Heart left ventricle (tissue), 16 donors: ENCODE measurements at places on chromosomes 1 and 21. TPM values are rescaled to one million over a fixed set of nuclear protein-coding genes. Genes with fewer than 3 reads are reported as not detected.

GRCh38 chr21:25572861-25573310 is 34.4 kb downstream of the MRPL39 start:
- no peak for DNase-seq

DNA sequence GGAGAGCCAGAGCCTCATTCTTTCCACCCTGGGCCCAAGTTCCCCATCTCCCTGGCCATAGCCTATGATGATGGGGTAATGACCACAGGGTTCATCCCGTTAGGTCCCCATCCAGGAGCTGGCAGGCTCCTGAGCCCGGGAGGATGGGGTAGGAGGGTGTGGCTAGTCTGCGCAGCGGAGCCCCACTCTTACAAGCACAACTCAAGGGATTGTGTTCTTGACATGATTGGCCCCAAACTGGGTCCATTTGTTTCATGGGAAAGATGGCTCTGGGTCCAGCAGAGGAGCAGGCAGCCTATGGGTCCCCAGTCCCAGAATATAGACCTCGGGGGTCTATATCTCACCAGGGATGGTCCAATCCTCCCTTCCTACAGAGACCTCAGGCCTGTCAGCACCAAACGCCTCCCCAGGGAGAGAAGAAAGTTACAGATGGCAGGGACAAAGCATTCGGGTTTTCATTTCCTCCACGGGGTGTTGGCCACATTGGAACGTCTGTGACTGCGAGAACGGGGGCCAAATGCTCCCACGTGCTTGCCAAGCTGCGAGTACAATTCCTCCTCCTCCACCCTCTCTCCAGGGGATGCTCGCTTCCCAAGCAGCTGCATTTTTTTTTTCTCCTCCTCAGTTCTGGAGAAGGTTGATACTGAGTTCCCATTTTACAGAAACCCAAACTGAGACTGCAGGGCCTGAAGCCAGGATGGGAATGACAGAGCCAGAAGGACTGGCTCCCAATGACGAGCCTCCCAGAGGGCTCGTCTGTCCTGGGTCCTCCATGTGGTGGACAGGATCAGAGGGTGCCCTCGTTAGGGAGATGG is 71.0 kb downstream of the DHRS3 start:
- peak; percentile 76 for DNase-seq

DNA sequence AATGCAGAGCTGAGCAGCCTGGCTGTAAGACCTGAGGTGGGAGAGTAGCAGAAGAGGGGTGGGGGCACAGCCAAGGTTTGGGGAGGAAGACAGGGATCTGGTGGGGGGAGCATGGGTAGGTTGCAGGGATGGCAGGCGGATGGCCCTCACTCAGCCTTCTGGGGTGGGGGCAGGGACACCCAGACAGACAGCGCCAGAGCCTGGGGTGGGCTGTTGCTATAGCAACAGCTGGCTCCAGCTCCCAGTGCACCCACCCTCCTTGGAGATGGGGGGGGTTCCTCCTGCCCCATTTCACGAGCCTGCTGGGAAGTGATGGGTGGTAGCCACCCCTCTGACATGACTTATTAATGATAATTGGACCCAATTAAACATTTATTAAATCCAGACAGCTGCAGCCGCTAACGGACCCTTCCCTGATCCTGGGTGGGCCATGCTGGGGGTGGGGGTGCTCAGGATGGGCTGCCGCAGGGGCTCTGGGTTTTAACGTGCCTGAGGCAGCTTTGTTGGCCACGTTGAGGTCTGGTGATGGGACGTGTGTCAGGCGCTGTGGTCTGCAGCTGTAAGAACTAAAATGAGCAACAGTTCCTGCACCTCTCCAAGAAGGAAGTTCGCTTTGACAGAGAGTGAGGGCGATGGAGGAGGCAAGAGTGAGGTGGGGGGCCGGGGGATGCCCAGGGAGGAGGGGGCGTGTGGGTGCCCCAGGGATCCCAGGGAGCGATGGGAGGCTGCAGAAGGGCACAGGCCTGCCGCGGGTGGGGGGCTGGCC is 19.4 kb downstream of the AGRN start:
- no peak for DNase-seq

GRCh38 chr1:162305969-162306368 is 70.7 kb downstream of the SPATA46 start:
- DNase-seq: no peak

DNA sequence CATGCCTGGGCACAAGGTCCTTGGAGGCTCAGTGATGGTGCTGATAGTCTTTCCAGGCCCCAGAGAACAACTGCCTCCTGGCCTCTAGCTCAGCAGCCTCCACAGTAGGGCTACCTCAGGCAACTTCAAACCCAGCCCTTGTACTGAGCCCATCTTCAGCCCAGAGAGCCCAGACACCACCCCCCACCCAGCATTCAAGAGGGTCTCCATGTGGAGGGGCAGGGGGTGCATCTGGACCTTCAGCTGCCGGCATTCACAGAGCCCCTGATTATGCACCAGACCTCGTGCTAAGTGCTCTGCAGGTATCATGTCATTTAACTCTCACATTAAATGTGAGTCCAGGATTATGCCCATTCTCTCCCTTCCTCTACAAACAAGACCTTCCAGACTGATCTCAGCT is 197.0 kb upstream of the ZC3H12A start:
- DNase-seq: no peak

DNA sequence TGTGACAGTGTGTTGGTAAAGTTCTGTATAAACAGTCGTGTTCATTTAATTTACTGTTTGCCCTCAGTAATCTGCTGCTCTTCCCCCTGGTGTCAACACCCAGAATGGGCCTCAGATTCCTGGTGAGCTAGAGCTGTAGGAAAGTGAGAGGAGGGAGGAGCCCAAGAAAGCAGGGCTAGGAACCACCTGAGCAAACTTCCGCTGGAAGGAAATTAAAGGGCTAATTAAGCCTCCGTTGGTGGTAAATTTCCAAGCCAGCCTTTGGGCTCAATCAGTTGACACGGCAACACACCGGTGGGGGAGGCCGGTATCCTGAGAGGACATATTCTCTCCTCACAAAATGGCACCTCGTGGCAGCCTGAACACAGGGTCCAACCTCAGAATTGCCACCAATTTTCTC is 32.9 kb downstream of the RAB3B start:
- no peak for DNase-seq

GRCh38 chr1:3746389-3746829 is 5.8 kb upstream of the CCDC27 start:
- DNase-seq: peak; percentile 59

ZNF683 gene
- 0.04 TPM for polyA plus RNA-seq

GPR37L1 gene
- polyA plus RNA-seq: 0.04 TPM

PLA2G2D gene
- not detected for polyA plus RNA-seq

PLA2G2F gene
- not detected for polyA plus RNA-seq

BSND gene
- not detected for polyA plus RNA-seq

HSD3B1 gene
- polyA plus RNA-seq: not detected
